NCI-H1930 (cell line): ENCODE measurements at places on chromosomes 7 and 10.

DNA sequence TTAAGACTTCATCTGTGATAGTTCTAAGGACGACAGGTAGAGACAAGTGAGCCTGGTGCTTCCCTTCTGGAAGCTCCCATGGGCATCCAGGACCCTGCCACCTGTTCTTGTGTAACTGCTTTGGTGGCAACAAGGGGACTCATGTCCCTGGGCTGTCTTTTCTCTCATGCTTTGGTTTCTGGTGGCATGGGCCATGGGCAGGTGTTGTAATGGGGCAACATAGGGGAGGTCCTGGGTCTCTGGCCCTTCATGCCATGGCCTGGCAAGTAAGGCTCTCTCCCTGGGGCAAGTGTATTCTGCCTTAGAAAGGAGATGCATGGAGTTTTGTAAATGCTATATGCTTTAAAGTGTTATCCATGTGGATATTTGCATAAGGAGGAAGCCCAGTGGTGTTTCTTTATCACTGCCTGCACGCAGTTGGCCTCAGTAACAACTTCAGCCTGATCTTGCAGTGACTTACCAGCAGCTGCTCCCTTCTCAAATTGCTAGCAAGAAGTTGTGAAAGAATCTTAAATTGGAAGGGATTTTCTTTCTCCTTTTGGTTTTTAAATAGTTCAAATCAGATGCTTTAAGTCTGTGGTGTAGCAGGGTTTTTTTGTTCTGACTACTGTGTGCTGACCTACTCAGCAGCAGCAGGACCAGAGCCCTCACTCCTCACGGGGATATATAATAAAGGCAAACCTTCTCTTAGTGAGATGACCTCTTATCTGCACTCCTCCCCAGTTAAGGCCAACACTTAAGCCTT, 39.9 kb downstream of the OGDH start:
- DNase-seq, result no peak

- DNase-seq, result no peak
Measured at GRCh38 chr7:63012633-63013183, 985.9 kb upstream of the ZNF722 start.

DNA sequence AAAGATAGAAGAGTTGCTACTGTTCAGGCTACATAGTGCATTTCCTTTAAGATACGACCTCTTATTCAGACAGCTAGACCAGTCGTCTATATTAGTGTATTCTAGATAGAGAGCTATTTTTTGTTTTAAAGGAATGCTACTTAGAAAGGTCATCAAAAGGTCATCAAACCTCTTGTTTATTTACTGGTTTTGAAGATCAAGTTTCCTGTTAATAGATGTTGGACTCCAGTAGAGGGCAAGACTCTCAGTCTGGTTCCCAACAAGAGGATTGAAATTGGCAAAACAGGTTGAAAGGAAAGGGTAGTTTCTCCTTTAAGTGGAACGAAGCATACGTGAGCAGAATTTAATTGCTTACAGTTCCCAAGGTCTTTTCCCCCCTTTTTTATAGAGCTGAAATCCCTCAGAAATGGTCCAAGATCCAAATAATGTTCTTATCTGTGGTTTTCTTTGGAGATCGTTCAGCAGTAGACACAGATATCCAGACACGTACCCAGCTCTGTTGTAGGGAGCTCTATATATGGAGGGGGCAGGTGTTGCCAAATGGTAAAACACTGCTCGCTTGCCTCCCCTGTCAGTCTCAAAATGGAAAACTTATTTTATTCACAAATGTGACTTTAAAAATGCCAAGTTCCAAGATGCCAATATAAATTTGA, 37.2 kb downstream of the BAMBI start:
- DNase-seq, result no peak

DNA sequence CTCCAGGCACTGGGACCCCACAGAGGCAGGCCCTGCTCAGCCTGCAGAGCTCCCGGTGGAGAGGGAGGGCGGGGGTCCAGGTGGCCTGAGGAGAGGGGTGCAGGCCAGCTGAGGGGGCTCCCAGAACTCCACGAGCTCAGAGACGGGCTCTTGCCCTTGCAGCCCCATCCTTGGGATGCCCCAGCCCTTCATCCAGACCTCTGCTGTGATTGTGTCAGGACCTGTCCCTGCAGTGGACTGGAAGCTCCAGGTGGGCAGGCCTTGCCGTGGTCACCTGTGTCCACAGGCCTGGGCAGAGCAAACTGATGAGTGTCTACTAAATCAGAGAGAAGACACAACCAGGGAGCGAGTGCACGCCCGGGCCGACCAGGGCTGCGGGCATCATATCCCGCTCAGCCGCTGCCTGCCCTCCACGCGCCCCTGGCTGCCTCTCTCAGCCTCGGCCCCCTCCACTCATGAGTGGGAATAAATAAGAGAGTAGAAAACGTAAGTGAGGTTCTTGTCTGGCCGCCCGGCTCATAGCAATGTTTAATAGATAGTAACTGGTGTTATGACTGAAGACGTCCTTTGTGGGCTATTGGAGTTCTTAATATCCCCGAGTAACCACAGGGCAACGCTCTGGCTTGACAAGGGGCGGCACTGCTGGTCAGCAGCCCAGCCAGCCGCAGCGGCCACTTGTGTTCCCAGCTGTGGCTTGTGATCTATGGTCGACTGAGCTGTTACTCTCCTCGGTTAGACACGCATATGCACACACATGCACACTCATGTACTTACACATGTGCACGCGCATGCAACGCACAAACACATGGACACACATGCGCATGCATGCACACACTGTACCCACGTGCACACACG, 105.6 kb downstream of the LHPP start:
- no peak for DNase-seq

GRCh38 chr7:151838072-151838471, 38.8 kb downstream of the PRKAG2 start:
- no peak for DNase-seq

DNA sequence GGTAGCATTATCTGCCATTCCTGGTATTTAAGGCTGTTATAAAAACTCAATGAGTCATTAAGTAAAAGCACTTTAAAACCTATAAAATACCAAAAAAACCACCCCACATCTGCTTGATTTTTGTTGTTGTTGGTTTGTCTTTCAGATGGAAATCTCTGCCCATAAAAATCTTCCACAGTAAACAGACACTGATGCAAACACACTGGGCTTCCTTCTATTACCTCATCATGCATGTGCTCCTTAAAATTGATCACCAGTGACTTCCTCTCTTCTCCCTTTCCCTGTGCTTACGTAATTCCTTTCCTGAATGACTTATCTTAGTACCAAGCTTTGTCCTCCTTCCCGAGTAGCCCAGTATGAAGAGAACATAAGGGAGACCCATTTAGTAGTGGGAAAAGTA, 167.2 kb downstream of the EVX1 start:
- no peak for DNase-seq

DNA sequence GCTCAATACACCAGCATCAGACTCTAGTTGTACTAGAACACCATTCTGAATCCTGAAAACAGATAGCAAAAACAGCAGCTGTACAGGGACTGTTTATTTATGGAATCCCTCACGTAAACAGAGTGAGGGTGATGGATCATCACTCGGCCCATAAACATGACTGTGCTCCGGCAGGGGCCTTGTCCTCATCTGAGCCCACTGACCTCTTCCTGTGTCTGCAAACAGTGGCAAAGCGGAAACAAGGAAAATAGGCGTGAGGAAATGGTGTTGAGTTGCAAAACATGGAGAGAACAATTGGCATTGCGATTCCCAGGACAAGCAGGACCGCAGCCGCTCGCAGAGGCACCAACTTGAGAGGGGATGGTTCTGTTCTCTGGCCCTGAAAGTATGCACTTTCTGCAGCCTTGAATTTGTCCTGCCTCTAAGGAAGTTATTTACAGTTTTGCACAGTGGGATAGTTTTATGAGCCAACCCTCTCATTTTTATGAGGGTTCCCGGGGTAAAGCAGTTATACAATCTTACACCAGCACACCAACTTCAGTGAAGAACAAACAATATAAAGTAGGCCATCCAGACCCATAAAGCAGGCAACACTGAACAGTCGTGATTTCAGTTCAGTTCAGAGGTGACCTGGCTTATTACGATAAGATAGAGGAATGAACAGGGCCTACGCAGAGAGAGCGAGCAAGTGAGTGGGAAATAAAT, 248.0 kb upstream of the FZD8 start:
- no peak for DNase-seq

DNA sequence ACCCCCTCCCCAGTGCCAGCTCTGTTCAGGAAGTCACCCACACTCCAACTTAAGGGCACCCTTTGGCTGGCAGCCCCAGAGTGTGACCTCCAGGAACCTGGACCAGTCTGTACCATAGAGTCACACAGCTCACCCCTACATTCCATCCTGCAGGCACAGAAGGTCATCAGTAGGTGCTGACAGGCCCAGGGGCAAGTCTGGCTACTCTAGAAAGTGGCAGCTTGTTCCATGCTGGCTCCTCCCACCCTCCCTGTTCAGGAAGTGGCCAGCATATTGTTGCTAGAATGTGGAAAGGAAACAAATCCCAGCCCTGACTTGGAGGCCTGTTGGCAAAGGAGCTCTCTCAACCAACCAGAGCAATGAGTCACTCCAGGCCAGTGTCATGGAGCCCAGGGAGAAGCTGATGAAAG, 3.2 kb upstream of the NCOA4 start:
- no peak for DNase-seq

- DNase-seq, result no peak
Measured at GRCh38 chr7:115060095-115060870, 138.4 kb downstream of the MDFIC start.

DNA sequence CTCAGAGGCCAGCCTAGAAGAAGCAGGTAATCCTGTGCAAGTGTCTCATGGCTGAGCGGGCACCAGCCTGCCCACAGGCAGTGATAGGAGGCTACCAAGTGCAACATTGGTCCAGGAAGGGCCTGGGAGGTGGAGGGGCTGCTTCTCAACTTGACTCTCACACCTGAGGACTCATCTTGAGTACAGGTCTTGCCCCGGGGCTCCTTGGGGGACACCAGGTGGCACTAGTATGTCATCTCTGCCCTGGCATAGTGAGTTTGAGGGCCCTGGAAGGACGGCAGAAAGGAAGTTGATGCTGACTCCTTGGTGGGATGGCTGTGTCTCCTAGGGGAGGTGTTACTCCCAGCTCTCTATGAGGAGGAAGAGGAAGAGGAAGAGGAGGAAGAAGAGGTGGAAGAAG, 2.3 kb downstream of the CCDC136 start:
- DNase-seq, result no peak

DNA sequence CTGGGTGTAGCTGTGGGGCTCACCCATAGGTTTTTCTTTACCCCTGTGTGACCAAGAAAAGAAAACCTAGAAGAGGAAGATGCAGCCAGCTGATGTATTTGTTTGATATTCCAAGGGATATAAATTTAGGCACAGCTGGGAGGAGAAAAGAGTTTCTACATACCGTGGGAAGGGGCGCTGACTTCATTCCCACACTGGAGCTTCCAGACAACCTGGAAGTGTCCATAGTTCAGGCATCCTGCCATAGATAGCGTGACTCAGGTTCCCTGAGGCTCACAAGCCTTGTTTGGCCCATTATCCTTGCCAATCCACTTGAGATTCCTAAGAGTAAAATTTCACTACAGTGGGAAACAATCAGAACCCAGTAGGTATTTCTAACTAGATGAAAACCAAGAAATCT, 371.7 kb upstream of the NRP1 start:
- DNase-seq, result no peak

DNA sequence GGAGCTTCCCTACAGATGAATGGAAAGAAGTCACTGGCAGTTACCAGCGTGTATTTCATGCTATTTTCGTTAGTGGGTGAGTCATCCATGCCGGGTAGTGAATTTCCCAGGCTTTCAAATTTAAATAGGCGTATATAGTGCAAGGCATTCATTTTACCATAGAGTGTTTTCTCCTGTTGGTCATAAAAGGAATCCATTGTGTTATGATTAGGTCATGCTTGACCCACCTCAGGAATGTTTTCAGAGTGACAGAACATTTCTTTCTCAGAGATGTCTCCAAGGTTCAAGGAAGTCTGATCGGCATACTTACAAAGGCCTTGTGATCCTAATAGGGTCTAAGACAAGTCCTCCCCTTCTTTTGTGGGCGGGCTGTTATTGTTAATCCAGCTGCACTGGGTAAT, 110.7 kb downstream of the AKR1D1 start:
- no peak for DNase-seq

DNA sequence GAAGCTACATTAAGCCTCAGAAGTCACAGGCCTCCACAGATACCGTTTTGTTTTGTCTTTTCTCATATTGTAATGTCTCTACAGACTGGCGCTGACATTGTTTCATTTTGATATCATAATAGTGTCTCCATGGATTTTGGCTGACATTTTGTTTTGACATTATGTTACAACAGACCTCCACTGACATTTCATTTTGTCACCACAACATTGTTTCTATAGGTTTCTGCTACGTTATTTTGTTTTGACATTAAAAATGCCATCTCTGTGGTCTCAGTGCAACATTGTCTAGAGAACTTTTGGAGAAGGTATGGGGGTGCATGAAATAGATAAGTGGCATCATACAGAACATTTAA, 666.8 kb downstream of the PARD3 start:
- DNase-seq, result no peak

DNA sequence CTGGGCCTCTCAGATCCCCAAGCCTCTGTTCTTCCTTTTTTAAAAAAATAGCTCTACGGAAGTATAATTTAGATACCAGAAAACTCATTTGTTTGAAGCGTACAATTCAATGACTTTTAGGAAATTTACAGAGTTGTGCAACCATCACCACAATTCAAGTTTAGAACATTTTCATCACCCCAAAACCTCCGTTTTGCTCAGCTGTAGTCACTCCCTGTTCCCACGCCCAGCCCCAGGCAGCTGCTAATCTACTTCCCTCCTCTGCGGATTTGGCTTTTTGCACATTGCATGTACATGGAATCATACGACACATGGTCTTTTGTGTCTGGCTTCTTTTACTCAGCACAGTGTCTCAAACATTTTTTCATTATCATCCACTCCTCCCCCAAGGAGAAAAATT, 229.2 kb downstream of the TCF7L2 start:
- DNase-seq, result no peak

DNA sequence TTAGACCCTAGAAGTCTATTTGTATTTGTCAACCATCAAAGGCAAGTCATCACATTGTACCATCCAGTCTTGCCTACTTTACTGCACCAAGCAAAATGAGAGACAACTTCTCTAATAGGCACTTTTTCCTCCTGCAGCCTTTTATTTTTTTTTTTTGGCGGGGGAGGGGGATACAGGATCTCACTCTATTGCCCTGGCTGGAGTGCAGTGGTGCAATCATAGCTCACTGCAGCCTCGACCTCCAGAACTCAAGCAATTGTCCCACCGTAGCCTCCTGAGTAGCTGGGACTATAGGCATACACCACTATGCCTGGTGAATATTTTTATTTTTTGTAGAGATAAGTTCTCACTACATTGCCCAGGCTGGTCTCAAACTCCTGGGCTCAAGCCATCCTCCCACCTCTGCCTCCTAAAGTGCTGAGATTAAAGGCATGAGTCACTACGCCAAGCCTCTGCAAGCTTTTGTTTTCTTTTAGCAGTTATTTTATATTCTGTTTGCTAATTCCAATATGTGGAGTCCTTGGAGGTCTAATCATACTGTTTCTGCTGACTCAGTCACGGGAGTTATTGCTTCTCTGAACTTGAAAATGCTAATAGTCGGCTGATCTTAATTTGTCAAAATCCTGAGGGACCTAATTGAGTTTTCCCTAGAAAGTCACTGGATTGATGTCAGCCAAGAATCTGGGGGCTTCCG, 14.2 kb downstream of the KPNA7 start:
- DNase-seq, result no peak

GRCh38 chr7:7569615-7570014, 2.9 kb downstream of the MIOS start:
- DNase-seq, result no peak
